NCI-H69 (cell line): ENCODE measurements at places on chromosomes 5 and 9.
A peak's percentile ranks its signal among the peaks of the same experiment; 100 is the strongest.

DNA sequence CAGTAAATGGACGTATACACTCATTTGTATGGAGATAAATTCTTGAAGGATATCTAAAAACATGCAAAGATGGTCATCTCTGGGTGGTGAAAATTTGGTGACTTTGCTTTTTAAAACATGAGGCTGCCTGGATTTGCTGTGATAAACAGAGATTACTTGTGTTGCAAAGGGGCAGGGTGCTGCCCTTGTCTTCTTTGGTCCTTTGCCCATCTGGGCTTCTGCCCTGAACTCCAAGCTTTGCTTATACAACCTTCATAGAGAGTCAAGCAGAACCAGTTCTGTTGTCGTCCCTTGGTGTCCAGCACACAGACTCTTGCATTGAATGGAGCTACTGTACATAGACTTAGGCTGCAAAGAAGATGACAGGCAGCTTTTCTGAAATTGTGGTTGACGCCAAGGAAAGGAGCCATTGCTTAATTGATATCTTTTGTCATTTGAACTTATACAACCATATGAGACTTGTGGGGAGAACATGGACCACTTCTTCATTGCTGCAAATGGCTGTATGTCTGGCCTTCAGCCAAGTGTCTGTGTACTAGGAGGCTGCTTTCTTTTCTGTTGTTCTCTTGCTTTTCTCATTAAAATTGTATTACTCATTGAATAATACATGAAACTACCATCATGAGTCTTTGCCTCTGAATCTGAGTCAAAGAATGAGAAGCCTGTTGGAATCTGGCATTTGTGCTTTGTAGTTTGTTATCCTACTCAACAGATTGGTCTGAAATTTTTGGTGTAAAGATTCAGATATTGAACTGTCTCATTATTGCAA, 152.5 kb downstream of the DMRT2 start:
- no peak for DNase-seq

GRCh38 chr9:90201766-90202165, 440.9 kb downstream of the DIRAS2 start:
- DNase-seq = no peak

- no peak for DNase-seq
Observed at GRCh38 chr5:81300921-81301270, 491 bp upstream of the ZCCHC9 start.

GRCh38 chr5:96734871-96735325, 72.7 kb downstream of the CAST start:
- peak; percentile 29 for DNase-seq

DNA sequence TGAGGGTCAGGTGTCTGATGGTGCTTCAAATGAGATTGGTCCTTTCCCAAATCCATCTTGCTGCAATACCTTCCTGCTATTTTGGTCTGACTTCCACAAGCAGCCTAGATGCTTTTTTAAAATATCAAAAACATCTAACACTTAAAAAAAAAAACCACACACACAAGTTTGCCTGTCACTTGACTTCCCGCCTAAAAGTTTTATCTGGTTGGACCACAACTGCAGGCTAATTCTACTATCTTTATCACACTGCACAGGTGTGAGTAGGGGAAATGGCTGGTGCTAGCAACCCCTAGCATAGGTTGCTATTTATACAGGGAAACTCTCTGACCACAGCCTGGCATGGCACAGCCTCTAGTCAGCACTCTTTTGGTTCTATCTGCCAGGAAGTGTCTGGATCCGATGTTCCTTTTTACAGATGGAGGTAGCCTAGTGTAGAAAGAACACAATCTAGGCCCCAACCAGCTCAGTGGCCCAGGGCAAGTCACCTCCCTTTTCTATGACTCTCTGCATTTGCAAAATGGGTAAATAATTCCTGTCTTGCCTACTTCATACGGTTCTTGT, at the start of gene HEMGN:
Gene HEMGN, minus strand, starts transcription at position 92 of the 564 bp plus-strand sequence. Its CDS starts 36 bp downstream, at position 56.
- no peak for DNase-seq
